ENCODE measurements at places on chromosomes 1 and 21.
A peak's percentile ranks its signal among the peaks of the same experiment; 100 is the strongest.

- DNase-seq, result no peak
Observed at GRCh38 chr21:40902993-40903392, 56.0 kb upstream of the DSCAM start.

- no peak for DNase-seq
Observed at GRCh38 chr1:222927031-222927430, 112.2 kb downstream of the DISP1 start.

DNA sequence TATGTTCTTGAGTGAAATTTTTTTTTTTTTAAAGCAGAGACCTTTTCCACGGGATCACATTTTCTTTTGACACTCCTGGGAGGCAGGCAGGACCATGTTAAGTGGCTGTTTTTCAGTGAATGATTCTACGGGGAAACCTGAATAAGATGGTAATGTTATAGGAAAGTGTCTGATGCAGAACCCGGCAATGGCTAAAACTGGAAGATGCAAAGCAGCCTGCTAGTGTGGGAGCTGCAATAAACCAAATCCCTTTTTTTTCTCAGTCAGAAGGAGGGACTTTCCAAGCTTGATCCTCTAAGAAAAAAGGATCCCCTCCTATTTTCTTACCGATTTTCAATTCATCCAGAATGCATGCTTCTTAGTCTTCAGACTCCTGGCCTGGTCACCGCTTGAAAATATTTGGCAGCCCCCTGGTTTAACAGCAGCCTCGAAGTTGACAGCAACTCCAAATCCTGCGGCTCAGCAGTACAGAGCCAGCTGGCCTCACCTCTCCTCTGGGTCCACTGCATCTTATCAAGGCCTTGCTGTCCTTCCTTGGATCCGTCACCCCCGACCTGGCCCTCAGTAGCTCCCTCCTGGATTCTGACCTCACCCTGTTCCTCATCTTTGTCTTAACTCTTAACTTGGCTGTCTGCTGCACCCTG is 5.6 kb downstream of the MX2 start:
- DNase-seq, result peak; percentile 38

DNA sequence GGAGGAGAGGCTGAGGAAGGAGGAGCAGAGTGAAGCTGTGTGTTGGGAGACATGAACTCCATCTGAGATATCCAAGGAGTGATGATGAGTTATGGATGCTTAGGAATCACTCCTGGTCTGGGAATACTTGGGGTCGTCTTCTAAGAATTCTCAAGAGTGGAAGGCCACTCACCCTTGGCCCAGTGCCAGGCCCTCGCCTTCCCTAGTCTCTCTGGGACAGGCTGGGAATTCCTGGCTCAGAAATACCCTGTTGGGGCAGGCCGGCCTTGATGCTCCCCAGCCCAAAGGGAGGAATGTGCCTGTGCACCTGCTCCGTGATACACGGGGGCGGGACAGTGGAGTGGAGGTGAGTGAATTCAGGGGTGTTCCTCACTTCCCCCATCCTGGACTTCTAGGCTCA is 12.6 kb upstream of the LMNA start:
- no peak for DNase-seq

DNA sequence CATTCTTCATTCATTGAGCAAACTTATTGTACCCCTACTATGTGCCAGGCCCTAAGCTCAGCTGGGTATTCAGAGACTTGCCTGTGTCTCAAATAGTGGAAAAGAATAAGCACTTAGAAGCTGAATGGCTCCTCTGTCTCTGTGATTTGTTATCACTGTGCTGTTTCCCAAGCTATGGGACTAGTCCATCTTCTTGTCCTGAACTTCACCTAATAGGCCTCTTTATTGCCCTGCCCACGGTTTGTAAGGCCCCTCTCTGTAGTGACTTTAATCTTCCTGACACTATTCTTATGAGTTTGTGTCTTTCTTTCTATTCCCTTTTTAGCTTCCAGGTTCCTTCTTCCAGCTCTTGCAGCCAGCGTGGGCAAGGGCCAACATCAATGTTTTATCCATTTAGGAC is 85.4 kb upstream of the LPGAT1 start:
- no peak for DNase-seq

DNA sequence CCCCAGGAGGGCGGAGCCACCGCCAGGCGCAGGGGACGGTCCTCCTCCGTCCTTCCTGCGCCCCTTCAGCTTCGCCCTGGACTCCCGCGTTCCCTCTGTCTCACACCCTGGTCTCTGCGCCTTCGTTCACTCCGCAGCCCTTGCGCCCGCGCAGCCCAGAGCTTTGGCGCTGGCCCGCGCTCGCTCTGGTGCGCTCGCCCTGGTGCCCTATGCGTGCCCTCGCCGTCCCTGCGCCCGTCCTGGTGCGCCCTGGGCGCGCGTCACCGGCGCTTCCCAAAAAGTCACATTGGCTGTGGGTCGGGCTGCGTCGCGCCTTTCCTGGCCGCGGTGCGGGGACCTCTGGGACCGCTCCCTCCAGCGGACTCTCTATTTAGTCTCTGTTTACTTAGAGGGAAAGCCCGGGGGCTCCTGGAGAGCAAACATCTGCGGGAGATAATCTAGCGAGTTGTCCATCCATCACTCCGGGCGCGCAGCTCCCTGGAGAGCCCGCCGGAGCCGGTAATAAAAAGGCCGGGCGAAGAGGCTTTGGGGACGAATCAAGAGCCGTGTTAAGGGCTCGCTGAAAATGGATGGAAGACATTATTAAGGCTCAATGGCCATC is 178.6 kb downstream of the PRDM16 start:
- no peak for DNase-seq

GRCh38 chr1:179591592-179592580 is at the start of gene TDRD5:
TSS of gene TDRD5 (plus strand) at chr1:179591832. CDS start at chr1:179592616, 784 bp downstream.
- no peak for DNase-seq
